A172 (cell line): ENCODE measurements at places on chromosomes 3 and 15.

- DNase-seq: peak; percentile 15
Observed at GRCh38 chr3:140727886-140728285, 50.0 kb downstream of the TRIM42 start.

DNA sequence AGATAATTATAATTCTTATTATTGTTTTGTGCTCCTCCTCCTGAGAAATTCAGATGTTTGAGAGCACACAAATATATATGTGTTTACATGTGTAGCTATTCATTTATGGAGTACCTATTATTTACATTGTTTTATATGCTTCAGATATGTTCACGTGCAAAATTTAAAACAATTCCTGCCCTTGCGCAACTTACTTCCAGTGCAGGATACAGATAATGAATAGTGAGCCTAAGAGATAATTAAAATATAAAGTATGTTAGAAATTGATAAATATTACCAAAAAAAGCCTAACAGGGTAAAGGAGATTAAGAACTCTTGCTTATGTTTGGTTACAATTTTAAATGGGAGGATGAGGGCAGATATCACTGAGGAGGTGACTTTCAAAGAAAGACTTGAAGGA, 81.7 kb upstream of the DPH6 start:
- no peak for DNase-seq

GRCh38 chr3:133136114-133137041, 98.2 kb downstream of the TMEM108 start:
- DNase-seq: peak; percentile 28

DNA sequence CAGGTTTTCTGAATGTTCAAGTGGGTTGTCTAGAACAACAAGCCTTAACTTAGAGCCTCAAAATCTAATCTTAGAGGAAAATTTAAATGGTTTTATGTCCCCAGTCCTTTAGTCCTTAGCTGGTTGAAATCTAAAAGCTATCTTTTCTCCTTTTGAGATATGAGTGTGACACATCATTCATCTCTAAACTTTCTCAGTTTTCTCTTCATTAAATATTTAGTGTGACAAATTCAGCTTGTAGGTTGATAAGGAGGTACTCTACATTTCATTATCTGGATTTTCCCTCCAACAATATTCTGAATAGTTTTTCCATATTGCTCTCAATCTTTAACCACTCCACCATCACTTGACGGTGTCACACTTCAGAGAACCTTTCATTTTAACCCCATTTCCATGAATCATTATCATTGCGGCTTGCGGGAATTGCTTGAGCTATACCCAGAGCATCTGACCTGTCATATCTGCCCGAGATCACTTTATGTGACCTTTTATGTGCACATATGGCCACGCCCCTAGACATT, 16.1 kb upstream of the ATP8B4 start:
- DNase-seq: peak; percentile 42

- no peak for DNase-seq
Observed at GRCh38 chr3:52774901-52775864, 2.2 kb upstream of the ITIH1 start.

DNA sequence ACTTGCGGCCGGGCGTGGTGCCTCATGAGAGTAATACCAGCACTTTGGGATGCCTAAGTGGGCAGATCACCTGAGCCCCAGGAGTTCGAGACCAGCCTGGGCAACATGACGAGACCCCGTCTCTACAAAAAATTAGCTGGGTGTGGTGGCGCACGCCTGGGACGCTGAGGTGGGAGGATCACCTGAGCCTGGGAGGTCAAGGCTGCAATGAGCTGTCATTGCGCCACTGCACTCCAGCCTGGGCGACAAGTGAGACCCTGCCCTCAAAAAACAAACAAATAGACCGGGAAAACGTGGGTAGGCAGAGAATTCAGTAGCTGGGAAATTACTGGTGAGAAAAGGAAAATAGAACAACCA, 667 bp downstream of the UMPS start:
- no peak for DNase-seq

DNA sequence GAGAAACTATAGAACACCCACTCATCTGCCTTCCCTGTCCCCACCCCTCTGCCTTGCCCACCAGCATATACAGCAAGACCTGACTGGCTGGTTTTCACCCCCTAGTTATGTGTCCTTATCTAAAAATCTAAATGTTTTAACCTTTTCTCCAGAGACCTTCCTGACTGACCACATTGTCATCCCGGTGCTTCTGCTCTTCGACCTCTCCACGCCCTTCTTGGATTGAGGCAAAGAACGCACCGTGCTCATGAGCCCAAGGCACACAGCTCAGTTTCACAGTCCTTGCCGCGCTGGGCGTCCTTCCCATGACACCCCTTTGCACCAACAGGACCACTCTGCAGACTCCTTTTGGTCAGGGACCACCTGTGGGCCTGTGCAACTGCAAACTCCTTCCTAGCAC, 62.7 kb downstream of the B3GNT5 start:
- DNase-seq: no peak

DNA sequence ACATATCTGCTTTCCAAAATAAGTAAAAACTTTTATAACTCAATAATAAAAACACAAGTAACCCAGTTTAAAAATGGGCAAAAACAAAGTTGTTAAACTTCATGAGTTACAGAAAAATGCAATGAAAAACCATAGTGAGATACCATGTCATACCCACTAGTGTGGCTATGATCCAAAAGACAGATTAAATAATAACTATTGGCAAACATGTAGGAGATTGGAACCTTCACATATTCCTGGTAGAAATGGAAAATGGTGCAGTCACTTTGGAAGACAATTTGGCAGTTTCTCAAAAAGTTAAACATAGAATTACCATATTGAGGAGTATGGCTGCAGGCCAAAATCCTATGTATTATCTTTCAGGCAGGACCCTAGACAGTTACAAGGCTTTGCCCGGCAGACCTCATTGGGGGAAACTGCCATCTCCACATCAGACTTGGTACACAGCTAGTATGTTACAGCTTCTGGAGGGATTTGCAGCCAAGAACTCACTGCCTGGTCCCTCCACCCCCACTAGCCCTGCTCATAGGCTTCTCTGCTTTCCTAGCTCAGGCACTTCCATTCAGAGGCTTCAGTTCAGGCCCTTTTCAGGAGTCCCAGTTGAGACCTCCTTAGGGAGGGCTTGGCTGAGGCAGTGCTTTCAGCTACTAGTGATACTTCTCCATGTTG, 147.8 kb downstream of the NEK10 start:
- DNase-seq: no peak

DNA sequence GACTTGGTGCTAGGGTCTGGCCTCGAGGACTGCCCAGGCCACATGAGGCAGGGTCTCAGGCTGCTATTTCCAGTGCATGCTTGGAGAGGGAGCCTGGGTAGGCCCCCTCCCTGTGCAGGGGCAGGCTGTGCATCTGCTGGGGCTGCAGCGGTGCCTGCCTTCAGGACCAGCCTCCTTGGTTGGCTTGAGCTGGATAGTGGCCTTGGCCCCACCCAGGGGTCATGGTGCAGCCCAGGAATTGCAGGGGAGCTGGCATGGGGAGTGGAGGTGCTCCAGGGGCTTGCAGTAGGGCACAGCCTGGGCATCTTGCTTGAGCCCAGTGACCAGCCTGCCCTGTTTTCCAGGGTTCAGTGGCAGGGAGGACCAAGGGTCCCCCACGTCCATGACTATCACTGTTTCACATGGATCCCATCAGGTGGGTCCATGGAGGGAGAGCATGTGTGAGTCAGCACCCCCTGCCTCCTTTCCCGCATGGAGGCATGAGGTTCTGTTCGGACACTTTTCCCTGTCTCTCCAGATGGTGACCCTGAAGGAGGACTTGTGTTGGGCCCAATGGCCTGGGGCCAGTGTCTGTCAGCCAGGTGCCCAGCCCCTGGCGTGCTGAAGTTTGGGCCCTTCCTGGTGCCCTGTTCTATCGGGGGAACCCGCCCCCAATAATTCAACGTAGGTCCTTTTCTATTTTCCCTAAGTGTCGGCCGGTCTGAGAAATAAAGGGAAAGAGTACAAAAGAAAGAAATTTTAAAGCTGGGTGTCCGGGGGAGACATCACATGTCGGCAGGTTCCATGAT, 218.6 kb downstream of the SNRPN start:
- DNase-seq: no peak

DNA sequence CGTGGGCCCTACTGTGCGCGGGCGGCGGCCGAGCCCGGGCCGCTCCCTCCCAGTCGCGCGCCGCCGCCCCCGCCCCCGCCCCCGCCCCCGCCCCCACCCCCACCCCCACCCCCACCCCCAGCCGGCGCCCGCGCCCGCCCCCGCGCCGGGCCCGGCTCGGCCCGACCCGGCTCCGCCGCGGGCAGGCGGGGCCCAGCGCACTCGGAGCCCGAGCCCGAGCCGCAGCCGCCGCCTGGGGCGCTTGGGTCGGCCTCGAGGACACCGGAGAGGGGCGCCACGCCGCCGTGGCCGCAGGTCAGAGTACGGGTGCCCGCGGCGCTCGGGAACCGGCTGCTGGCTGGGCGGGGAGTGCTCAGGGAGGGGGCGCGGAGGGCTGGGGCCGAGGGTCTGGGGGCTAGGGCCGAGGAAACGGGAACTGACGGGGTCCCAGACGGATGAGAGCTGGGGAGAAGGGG, 1.1 kb upstream of the PPARG start:
- no peak for DNase-seq

DNA sequence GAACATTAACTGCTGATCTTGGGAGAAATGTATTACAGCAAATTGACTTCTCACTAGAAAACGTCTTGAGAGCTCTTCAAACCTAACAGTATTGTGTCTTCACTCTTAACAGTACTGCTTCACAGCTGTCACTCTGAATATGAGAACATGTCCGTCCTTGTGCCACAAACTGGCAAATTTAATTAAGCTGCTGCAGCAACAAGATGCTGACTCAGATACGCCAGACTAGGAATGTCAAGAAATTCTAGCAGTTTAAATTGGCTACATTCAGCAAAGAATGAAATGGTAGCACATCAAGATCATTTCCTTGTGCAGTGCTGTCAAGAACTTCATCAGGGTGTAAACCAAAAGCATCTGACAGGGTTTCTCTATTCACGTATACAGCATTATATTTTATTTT, 7.6 kb downstream of the ICE2 start:
- DNase-seq: no peak

DNA sequence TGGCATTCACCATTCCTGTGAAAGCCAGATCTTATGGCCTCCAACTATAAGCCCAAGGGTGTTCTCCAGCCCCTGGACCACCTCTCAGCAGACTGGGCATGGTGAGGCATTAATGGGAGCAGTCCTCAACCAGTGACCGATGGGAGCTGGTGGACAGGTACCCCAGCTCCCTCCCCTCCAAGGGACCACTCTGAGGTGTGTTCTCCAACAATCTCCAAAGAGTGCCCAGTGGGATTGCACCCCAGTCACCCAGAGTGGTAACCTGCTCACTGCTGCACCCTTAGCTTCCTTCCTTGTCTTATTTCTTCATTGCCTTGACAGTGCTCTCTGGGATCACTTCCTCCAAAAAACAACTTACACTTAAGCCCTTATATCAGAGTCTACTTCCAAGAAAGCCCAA, 8.2 kb upstream of the ITGA11 start:
- DNase-seq: no peak

- no peak for DNase-seq
Observed at GRCh38 chr3:97810779-97811390, 10.9 kb upstream of the CRYBG3 start.

- peak; percentile 81 for DNase-seq
Observed at GRCh38 chr3:181739628-181740027, 27.9 kb downstream of the SOX2 start.

GRCh38 chr15:70351391-70351790, 253.7 kb upstream of the TLE3 start:
- no peak for DNase-seq

DNA sequence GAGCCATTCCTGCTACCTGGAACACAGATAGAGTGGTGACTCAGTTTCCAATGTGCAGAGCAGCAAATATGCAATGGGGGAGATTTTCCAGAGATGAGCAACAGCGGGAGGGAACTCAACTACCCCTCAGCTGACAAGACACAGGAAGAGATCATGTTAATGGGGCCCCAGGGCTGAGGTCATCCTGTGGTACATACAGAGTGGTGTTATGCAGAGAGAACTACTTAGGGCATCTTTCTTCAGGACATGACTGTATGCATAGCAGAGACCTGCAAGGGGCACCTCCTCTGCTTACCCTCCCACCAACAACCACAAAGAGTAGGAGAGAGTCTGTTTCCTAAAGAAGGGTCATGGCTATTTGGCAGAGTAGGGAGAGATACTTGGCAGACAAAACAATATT, 6.8 kb upstream of the TBC1D5 start:
- no peak for DNase-seq
